Stimulated activated CD4-positive, alpha-beta T cell treated with anti-CD3 and anti-CD28 coated beads, Interleukin-4, amount 100 ng/mL, for 24 hours (primary cell): ENCODE measurements at places on chromosomes 5 and 9.
A peak's percentile ranks its signal among the peaks of the same experiment; 100 is the strongest.

GRCh38 chr5:43530648-43531047 is 15.7 kb upstream of the C5orf34 start:
- DNase-seq, result no peak

GRCh38 chr9:123642291-123643278 is 286.6 kb downstream of the CRB2 start:
- no peak for DNase-seq

DNA sequence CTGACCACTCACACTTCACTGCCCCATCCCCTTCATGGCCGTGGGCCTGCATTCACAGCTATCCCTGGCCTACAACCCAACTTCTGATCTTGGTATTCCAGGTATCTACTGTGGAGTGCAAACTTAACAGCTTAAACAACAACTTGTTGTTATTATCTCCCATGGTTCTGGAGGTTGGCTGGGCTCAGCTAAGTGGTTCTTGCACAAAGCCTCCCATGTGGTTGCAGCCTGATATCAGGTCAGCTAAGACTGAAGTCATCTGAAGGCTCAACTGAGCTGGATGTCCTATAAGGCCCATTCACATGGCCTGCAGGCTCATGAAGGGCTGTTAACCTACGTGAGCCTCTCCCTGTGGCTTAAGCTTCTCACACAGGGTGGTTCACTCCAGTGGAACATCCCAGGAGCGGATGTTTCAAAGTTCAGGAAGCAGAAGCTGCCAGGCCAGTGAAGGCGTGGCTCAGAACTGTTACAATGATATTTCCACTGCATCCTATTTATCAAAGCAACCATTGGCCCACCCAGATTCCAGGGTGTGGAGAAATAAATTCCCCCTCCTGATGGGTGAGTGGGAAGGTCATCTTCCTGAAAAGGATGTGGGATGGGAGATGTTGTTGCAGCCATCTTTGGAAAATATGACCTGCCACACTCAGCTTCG is 30.0 kb upstream of the TRIO start:
- no peak for DNase-seq

DNA sequence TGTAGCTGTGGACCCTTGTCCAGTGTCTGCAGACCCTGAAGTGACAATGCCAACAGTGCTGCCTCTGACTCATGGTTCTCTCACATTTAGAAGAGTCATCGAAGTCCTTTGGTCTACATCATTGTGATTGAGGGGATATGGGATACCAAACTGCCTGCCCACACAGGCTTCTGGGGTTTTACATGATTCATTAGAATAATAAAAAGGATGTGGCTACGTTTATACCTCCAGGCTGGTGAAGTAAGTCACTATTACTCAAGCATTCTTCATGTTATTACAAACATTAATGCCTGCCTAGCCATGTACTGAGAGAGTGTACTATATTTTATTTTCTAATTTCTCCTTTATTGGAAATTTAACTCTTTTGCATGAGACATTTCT is 365.7 kb downstream of the SPATA31D1 start:
- no peak for DNase-seq

GRCh38 chr9:20220286-20220685 is 402.0 kb downstream of the MLLT3 start:
- no peak for DNase-seq

DNA sequence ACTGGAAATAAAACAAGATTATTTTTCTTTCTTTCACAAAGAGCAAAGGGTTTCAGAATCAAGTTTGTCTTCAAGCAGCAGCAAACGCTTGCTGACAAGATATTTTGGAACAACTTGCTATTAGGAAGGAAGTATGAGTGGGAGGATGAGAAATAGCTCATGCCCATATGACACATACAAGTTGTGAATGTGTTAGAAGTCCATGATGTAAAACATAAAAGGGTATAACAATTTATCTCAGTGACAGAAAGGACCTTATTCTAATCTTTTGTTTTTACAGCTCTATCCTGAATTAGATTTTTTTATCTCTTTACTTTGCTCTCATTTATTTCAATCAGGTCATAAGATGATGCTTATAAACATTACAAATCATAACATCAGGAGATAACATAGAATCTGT is 516.6 kb upstream of the MEF2C start:
- no peak for DNase-seq

GRCh38 chr5:154197801-154198491 is 7.4 kb downstream of the GALNT10 start:
- DNase-seq, result peak; percentile 76

- no peak for DNase-seq
Observed at GRCh38 chr5:125002727-125003598, 256.5 kb upstream of the ZNF608 start.
